ENCODE measurements at places on chromosomes 4 and X.
A peak's percentile ranks its signal among the peaks of the same experiment; 100 is the strongest.

DNA sequence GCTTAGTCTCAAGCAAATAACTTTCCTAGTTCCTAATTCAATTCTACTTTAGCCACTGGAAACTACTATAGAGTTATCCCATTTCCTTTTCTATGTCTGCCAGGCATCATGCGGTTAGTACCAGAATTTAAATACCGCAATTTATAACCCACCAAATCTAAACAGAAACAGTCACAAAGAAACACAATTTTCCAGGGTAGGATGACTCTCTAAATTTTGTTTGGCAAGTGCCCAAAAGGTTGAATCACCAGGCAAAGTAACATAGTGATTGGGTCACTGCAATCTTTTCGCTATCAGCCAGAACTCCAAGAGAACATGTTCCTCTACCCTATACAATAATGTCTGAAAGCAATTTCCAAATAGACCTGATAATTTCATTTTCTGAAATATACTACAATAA, 240.2 kb upstream of the GRIA3 start:
- H3K27me3 ChIP-seq, result no peaks in the 10 kb centered on the region
- no peak for DNase-seq
- no peaks in the 10 kb centered on the region for H3K4me1 ChIP-seq
- H3K4me3 ChIP-seq, result no peak overlapping the region
- no peak overlapping the region for H3K27ac ChIP-seq

- no peaks in the 10 kb centered on the region for H3K4me1 ChIP-seq
- no peaks in the 10 kb centered on the region for H3K36me3 ChIP-seq
- H3K27ac ChIP-seq, result no peak overlapping the region
- no peak overlapping the region for H3K4me3 ChIP-seq
These were observed 4.0 kb upstream of the IL13RA1 start for GRCh38 chrX:118723376-118723775.

GRCh38 chr4:173556398-173557131, 26.5 kb upstream of the HAND2 start:
- H3K27ac ChIP-seq, result no peak overlapping the region
- H3K36me3 ChIP-seq, result no peaks in the 10 kb centered on the region
- no peak for DNase-seq
- H3K27me3 ChIP-seq, result peaks cover 9% of the 10 kb centered on the region
- no peak overlapping the region for H3K4me3 ChIP-seq

DNA sequence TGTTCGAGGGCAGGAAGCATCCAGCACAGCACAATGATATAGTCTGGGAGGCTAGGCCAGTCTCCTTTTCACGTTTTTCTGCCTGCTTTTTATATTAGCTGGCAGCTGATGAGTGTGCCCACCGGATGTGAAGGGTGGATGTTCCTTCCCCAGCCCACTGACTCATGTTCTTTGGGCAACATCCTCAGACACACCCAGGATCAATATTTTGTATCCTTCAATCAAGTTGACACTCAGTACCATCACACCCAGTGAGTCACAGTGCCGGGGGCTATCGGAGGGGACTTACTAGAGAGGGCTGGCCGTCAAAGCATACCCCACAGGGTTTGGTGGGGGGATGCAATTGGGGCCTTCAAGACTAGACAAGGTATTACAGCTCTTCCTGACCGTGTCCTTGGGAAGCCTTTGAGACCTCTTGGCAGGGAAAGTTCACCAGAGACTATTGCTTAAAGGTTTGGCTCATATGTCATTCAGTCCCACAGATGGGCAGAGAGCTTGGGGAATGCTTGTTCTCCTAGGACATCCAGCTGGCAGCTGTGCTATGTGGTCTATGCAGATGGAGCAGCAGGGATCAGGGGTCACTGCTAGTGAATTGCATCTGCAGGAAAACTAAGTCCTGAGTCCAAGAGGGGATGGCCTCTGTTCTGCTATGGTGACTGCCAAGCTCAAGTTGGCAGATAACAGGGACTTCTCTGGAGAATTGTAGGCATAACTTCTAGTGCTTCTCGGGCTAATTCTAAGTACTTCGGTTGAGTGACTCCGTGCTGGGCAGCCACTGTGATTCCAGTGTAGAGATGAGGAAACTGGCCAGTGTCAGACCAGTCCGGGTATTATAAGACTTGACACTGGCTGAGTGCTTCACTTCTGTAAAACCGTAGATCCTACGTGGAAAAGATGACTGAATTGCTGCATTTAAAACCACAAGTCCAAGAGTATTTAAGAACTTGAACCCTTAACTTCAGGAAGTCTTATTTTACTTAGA, 12.9 kb upstream of the WDR1 start:
- no peak overlapping the region for H3K4me3 ChIP-seq
- H3K27me3 ChIP-seq, result no peaks in the 10 kb centered on the region

- H3K27me3 ChIP-seq, result no peaks in the 10 kb centered on the region
- H3K4me3 ChIP-seq, result no peak overlapping the region
- peaks cover 2% of the 10 kb centered on the region for H3K4me1 ChIP-seq
- H3K36me3 ChIP-seq, result no peaks in the 10 kb centered on the region
- no peak overlapping the region for H3K27ac ChIP-seq
These were observed 344.9 kb downstream of the BCOR start for GRCh38 chrX:39752815-39753214.

GRCh38 chr4:143939528-143939927, 34.2 kb upstream of the GYPE start:
- no peak overlapping the region for H3K4me3 ChIP-seq
- H3K4me1 ChIP-seq, result peaks cover 4% of the 10 kb centered on the region

DNA sequence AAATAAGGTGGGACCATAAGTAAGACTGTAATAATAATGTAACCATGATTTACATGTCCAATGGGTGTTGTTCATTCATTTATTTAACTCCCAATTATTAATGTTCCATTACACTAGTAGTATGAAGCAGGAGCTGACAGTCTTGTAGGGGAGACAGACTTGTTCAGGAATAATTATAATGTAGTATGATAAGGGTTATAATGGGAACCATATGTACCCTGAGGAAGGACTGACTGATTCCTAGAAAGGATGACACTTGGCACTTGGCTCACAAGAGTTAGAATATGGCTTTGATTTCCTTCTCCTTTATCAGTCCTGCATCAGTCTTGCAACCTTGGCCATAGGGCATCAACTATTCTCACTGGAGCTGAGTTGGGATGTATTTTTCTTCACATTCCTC, 24.2 kb downstream of the PCDH7 start:
- no peak overlapping the region for H3K4me3 ChIP-seq
- DNase-seq, result no peak
- no peak overlapping the region for H3K27ac ChIP-seq
- H3K36me3 ChIP-seq, result no peaks in the 10 kb centered on the region

DNA sequence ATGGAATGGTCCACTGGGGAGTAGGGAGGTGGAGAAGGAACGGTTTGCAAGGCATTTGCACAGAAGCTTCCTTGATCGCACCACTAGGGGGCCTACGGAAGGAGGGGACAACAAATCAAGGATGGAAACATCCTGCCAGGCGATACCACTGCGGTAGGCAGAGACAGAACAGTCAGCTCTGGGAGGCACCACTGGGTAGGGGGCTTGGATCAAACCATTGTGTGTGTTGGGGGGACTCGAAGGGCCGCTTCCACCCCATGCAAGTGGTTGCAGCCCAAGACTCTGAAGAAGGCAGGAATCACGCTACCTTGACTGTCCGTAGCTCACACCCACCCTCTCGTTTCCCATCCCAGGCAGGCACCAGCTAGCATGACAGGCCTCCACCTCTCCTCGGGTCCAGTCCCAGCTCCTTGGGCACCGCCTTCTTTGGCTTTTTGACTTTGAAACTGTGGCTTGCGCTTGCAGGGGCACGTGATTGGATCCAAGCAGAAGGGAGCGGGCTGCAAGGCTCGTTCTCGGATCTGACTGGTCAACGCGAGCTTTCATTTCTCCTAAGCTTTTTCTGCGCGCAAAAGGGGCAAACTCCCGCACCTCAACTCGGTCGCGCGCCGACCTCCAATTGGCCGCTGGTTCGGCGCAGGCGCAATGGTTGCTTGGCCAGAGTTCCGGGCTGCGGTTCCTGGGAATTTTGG, 28.4 kb downstream of the GAGE1 start:
- peak; percentile 38 for DNase-seq
- H3K4me1 ChIP-seq, result no peaks in the 10 kb centered on the region
- peak overlapping the region; percentile 54 for H3K27ac ChIP-seq

DNA sequence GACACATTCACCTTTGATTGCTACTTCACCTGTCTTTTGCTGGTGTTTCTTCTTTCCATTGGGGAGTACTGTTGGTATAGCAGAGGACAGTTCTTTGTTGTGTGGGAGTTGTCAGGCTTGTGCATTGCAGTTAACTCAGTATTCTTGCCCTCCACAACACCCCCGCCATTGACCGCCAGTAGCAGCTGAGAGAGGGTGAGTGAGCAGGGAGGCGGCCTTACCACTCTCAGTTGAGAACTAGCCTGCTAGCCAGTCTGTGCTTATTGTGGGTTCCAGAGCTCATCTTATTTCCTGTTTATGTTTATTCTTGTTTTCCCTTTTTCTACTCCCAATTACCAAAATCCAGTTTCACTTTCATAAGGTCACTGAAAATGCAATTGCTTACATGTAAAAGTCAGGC, 52.2 kb downstream of the STIM2 start:
- H3K4me3 ChIP-seq, result no peak overlapping the region
- H3K27me3 ChIP-seq, result no peaks in the 10 kb centered on the region
- peaks cover 69% of the 10 kb centered on the region for H3K4me1 ChIP-seq
- H3K36me3 ChIP-seq, result peaks cover 13% of the 10 kb centered on the region
- no peak overlapping the region for H3K27ac ChIP-seq

DNA sequence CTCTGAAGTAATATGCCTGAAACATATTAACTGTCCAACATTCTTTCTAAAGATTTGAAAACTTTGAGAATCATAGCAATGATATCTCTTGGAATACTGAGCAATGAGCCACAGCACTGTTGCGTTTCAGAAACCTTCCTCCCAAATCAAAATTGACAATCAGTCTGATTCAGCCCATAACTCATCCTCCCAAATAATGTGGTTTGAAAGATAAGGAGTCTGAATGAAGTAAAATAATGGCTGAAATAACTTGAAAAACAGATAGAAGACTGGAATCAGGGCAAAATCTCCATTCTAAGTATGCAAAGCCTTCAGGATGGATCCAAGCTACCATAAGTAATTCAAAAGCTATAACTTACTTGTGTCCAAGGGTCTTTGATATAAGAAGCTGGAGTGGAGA, 98.6 kb upstream of the PLS3 start:
- H3K4me3 ChIP-seq, result no peak overlapping the region
- DNase-seq, result no peak
- H3K4me1 ChIP-seq, result no peaks in the 10 kb centered on the region
- no peaks in the 10 kb centered on the region for H3K36me3 ChIP-seq
- no peaks in the 10 kb centered on the region for H3K27me3 ChIP-seq

DNA sequence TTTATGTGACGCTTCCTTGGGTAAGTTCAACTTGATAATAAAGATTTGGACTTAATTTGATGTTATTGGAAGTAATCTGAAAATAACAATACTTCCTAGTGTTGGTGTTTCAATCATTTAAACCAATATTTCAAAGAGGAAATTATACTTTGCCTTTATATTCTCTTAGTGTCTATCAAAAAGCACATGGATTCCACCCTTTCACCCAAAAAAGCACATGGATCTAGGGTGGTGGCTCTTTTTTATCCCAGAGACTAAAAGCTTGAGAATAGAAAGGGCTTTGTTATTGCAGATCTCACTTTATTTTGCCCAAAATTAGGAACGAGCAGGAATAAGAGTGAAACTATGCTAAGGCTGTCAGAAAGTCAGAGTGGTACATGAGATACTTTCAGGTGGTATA, 75.1 kb upstream of the RASGEF1B start:
- H3K4me3 ChIP-seq, result no peak overlapping the region
- no peak overlapping the region for H3K27ac ChIP-seq
- no peaks in the 10 kb centered on the region for H3K27me3 ChIP-seq
- DNase-seq, result no peak
- no peaks in the 10 kb centered on the region for H3K4me1 ChIP-seq
- H3K36me3 ChIP-seq, result peaks cover 8% of the 10 kb centered on the region

DNA sequence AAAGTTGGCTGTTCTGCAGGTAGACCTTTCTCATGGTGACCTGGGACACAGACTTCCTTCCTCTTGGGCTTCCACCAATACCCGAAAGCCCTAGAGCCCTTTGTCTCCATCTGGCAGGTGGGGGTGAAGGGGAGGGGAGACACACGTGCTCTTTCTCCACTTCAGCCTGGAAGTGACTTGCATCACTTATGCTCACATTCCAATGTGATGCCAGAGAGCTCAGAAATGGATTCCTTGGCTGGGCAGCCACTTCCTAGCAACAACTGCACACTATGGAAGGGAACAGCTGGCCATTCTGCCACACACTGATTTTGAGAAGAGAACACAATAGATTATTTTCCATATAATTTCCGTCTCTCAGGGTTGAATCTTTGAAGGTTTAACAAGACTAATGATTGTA, 36.3 kb downstream of the C4orf51 start:
- no peak overlapping the region for H3K27ac ChIP-seq
- no peak for DNase-seq
- H3K36me3 ChIP-seq, result peaks cover 3% of the 10 kb centered on the region
- H3K4me1 ChIP-seq, result peaks cover 12% of the 10 kb centered on the region

DNA sequence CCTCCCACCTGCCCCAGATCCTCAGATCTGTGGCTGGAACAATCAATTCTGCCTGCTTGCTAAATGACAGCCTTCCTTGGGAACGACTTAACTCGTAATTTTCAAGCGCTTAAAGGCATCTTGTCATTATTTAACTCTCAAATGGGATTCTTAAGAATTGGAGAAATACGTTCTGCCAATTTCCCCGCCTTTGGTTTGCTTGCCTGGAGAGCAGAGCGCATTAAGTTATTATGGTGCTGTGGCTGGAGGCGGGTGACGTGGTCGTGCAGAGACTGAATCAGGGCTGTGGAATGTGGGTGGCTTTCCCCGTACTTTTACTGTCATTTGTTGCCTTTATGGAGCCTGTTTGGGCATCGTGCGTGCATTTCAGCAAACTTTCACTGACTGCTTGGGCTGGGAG, 78.9 kb upstream of the PSAPL1 start:
- no peak overlapping the region for H3K4me3 ChIP-seq
- H3K4me1 ChIP-seq, result no peaks in the 10 kb centered on the region
- H3K36me3 ChIP-seq, result no peaks in the 10 kb centered on the region
- H3K27ac ChIP-seq, result no peak overlapping the region

- no peak overlapping the region for H3K4me3 ChIP-seq
- H3K27ac ChIP-seq, result no peak overlapping the region
- peaks cover 15% of the 10 kb centered on the region for H3K27me3 ChIP-seq
- H3K4me1 ChIP-seq, result peaks cover 18% of the 10 kb centered on the region
- no peaks in the 10 kb centered on the region for H3K36me3 ChIP-seq
- DNase-seq, result no peak
These were observed 1.3 kb downstream of the CXCL10 start for GRCh38 chr4:76022031-76022430.

DNA sequence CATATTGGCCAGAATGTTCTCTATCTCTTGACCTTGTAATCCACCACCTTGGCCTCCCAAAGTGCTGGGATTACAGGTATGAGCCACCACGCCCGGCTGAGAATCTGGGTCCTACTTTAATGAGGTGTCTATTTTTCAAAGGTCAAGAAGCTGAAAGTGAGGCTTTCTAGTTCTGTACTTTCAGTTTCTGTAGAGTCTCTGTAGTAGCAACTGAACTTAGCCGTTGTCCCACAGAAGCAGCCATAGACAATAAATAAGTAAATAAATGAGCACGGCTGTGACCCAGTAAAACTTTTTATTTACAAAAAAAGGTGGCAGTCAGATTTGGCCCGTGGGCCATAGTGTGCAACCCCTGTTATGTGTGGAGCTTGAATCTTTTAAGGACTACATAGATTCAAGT, 92.0 kb downstream of the FNIP2 start:
- no peak overlapping the region for H3K4me3 ChIP-seq
- H3K27me3 ChIP-seq, result no peaks in the 10 kb centered on the region
- no peak for DNase-seq
- peaks cover 10% of the 10 kb centered on the region for H3K36me3 ChIP-seq
- no peak overlapping the region for H3K27ac ChIP-seq
- H3K4me1 ChIP-seq, result no peaks in the 10 kb centered on the region
